ENCODE measurements at places on chromosomes 7 and 10. TPM values are rescaled to one million over a fixed set of nuclear protein-coding genes. Genes with fewer than 3 reads are reported as not detected.

GRCh38 chr10:76935941-76936613 lies 701.5 kb downstream of the KCNMA1 start:
- no peak for DNase-seq

Gene RFC2
- 31.4 TPM for polyA plus RNA-seq

DNA sequence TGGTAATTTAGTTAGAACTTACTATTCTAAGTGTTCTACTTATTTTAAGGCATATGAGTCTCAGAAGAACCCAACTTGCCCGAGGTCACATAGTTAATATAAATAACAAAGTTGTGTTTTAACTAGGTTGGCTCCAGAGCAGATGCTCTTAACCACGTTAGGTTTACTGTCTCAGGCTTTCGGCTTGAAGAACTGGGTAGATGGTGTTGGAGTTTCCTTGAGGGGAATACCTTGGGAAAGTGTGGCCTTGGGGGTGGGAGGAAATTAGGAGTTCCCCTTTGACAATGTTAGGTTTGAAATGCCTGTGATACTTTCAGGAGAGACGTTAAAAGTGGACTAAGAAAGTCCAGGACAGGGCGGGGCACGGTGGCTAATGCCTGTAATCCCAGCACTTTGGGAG lies 9.6 kb downstream of the ZNF398 start:
- no peak for DNase-seq

DNA sequence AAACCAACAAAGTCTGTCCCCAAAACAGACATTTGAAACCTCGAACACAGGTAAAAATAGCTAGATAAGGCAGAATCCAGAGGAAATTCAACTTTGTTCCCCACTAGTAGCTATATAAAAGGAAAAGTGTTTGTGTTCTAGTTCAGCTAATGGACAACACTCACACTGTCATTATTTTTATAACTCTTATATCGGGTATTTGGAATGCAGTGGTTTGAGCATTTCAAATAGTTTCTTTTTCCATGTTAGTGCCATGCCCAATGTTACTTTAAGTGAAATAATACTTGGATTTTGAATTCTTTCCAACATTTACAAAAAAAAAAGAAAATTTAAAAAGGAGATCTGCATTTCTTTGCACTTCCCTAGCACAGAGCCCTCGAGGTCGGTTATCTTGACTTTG lies 213.6 kb downstream of the DOCK4 start:
- no peak for DNase-seq

GRCh38 chr10:92692080-92692671 lies 2.4 kb downstream of the HHEX start:
- no peak for DNase-seq

Gene DAGLB
- polyA plus RNA-seq = 10.6 TPM

GRCh38 chr10:125095776-125096175 lies 64.6 kb downstream of the CTBP2 start:
- DNase-seq = no peak

Gene PAOX
- polyA plus RNA-seq = 4.4 TPM

GRCh38 chr7:151095828-151096475 lies 9.7 kb downstream of the AGAP3 start:
- DNase-seq = no peak

DNA sequence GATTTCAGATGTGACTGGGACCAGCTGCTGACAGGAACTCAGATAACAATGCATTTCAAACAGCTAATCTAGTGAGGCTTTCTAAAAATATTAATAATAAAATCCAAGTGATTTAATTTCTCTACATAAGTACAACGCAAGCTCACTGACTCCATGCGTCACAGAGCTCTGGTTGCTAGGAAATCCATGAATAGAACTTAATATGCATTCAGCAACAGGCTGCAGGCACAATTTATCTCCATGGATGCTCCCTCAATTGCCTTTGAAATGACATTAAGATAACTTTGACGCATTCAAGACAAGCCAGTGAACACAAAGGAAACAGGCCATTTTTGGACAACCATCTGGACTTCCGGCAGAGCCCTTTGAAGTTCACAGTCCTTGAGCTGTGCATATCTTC lies 118.7 kb upstream of the COL1A2 start:
- DNase-seq = no peak

Gene TMEM184A
- polyA plus RNA-seq = 0.31 TPM

DNA sequence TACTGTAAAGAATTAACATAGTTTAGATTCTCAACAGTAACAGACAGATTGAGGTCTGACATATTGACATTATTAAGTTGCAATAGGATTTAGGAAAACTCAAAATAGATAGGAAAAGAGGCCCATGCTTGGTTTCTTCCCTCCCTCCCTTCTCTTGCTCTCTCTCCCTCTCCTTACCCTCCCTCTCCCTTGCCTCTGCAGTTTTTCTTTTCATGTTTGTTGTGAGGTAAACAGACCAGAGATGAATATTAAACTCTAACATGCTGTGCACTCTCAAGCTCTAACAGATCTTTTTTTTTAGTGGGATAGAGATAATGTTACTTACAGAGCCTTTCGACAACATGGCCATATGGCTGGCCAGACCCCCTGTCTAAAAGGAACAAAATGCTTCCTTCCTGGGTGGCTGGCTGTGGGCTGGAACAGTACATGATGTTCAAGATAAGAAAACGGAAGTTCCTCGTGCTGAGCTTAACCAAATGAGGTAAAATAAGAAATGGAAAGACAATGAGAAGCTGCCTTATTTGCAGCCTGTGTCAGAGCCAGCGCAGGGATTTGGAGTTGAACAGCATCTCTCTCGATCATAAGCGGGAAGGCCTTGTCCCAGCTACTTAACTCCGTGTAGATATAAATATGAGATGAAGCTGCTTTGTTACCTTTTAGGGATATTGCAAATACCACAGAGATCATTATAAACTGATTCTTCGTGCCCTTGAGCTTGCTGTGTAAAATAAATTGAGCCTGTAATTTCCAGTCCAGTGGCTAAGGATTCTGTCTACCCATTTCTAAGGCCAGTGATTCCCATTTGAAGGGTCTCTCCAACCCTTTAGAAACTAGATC lies 391.9 kb upstream of the NPVF start:
- no peak for DNase-seq

Gene ACSM6
- 0.16 TPM for polyA plus RNA-seq

Gene SPDYE9
- polyA plus RNA-seq = 0.32 TPM

Gene SPRN
- polyA plus RNA-seq = 7.3 TPM

Gene DNAH11
- polyA plus RNA-seq = 3.5 TPM

DNA sequence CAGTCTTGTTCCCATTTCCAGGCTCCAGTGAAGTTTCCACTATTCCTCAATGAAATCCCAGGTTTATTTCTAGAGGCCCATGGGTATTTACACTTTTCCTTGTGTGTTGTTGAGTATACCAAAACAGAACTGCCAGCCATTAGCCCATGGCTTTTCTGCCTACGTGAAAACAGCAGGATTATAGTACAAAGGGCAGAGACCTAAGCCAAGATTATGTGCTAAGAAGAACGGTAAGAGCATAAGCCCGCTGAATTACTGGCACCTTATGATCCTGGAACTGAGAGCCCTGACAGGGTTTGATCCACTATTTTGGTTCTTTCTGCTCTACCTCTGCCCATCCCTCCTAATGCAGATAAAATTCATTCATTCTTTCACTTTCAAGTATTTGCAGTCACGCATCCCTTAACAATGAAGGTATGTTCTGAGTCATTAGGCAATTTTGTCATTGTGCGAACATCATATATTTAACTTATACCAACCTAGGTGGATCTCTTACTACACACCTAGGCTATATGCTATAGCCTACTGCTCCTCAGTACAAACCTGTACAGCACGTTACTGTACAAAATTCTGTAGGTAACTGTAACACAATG lies 16.0 kb downstream of the SEMA3C start:
- DNase-seq = no peak

- no peak for DNase-seq
These were observed 209.2 kb upstream of the FAM3C start for GRCh38 chr7:121605317-121605680.

DNA sequence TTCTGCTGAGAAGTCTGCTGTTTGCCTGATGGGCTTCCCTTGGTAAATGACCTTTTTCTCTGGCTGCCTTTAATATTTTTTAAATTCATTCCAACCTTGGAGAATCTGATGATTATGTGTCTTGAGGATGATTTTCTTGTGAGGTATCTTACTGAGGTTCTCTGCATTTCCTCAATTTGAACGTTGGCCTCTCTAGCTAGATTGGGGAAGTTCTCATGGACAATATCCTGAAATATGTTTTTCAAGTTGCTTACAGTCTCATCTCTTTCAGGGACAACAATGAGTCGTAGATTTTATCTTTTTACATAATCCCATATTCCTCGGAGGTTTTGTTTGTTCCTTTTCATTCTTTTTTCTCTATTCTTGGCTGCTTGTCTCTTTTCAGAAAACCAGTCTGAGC lies 208.4 kb downstream of the KIF20B start:
- no peak for DNase-seq

Gene GSTO2
- polyA plus RNA-seq = 40.2 TPM

Gene BTBD16
- polyA plus RNA-seq = 2.0 TPM

Gene NPSR1
- polyA plus RNA-seq = 0.14 TPM

- no peak for DNase-seq
These were observed 115.7 kb downstream of the BMS1 start for GRCh38 chr10:42898037-42898960.

- DNase-seq = peak; percentile 28
These were observed 45.7 kb downstream of the KIAA1549 start for GRCh38 chr7:138935465-138936011.

GRCh38 chr10:118783776-118784545 lies 29.2 kb upstream of the CACUL1 start:
- no peak for DNase-seq

Gene ARPC1B
- 28.2 TPM for polyA plus RNA-seq

Gene ZMIZ2
- 47.2 TPM for polyA plus RNA-seq

GRCh38 chr7:102305414-102306268 lies 19.0 kb downstream of the SH2B2 start:
- no peak for DNase-seq

DNA sequence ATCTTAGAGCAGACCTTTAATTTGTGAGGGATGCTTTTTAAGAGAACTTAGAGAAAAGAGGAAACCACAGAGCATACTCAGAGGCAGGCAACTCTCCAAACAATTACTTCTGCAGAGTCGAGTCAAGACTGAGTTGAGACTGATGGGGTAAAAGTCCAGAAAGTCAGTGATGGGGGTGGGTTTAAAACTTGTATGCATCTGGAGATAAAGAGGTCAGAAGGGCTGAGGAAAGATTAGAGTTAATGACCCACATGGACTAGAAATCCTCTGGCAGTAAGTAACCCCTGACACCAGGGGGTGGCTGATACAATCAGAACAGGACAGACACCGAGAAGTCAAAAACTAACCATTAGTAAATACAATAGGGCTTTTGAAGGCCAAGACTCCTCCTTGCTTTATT lies 42.4 kb upstream of the SEPTIN7 start:
- DNase-seq = no peak

- peak; percentile 29 for DNase-seq
These were observed 89.3 kb upstream of the PRKCQ start for GRCh38 chr10:6669269-6669859.

Gene FAM25G
- polyA plus RNA-seq = not detected

DNA sequence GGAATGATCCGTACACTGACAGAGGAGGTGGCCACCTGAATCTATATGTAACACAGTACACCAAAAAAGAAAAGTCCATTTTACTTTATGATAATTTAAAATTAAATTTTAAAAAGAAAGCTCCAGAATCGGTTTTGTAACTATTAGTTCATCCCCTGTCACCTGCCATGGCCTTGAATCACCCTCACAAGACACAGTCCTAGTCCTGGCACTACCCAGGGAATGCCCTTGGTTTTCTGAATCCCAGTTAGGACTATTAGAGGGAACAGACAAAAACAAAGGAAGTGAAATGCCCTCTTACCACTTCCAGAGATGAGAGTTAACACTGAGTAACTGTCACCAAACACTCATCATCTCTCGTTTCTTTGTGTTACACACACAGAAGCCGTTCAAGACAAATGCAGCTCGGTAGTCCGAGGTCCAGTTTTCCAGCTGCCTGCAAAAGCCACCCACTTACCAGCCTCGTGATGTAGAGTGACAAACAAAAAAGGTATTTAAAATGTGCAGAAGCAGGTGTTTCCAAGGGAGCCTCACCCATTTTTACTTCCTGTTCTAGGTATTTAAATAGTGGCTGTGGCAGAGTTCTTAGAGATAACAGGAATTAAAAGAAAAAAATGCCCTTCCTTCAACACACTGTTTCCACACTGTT lies 6.1 kb downstream of the PTPRN2 start:
- DNase-seq = no peak

Gene CNPY1
- polyA plus RNA-seq = not detected

Gene AKR1C4
- not detected for polyA plus RNA-seq

DNA sequence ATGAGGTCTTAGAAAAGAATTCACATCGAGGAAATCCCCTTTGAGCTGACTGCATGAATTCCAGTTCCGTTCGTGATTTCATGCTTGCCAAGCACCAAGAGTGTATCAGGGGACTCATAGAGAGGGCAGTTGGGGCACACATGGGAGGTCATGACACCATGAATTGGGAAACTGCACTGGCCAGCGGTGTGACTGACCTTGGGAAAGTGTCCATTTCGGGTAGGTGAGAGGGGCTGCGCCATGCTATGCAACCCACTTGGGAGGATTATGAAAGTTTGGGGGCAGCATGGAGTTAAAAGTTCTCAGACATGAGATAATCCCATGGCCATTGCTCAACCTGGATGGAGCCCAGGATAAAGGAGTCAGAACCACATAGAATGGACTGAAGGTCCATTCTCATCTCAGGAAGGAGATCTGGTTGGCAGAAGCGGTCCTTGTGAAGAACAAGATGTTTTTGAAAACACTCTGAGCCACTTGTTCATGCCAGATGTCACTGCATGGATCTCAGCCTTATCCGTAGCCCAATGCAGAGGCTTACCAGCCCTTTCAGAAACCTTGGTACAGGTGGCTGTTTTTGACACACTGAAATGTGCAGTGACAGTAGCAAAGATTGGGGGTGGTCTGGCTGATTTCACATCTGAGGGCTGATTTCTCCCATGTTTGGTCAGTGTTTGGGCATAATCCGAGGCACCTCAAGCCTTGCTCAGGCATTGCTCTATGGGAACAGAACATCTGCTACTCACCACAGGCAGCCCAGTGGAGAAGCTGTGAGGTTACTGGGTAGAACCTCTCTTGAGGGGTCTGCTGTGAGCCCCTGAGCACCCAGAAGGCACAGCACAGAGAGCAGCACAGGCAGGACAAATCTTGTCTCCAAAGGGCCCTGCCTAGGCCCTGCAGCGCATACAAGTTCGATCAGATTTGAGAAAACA lies 252.3 kb downstream of the CXCL12 start:
- DNase-seq = no peak

Gene PALD1
- 11.8 TPM for polyA plus RNA-seq

DNA sequence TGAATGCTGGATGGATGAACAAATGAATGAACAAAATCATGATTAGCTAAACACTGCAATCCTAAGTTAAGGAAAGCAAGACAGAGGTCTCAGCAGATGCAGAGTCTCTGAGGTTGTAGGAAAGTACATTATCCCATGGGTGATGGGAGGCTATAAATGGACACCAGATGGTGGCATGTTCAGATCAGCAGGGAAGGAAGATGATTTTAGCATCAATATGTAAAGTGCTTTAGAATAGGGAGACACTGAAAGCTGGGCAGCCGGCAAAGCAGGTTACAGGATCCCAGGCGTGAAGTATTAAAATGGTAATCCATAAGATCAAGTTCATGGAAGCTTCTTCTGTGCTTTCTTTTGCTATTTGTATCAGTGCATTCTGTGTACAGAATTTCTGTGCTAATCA lies 7.9 kb upstream of the RAPGEF5 start:
- DNase-seq = no peak
